ENCODE measurements at places on chromosomes 5 and 9.

DNA sequence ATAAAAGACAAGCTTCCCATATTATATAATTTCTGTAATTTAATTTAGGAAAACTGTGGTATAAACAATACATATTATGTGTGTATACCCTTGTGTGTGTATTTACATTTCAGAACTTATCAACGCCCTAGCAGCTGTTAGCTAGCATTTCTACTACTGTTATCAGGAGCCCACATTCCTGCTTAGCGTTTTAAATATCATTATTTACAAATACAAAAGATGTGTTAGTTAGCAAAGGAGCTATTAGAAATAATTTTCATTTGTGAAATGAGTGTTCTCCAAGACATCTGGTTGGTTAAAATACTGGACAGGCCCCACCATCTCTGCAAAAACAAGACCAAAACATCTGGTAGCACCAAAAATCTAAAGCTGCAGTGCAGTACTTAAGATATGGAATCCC lies 48.0 kb downstream of the EPB41L4A start:
- no peak for DNase-seq

GRCh38 chr5:116629168-116629567 lies 54.5 kb upstream of the SEMA6A start:
- DNase-seq: no peak

- DNase-seq: peak; percentile 56
Observed at GRCh38 chr5:67015541-67016191, 180.9 kb downstream of the CD180 start.

DNA sequence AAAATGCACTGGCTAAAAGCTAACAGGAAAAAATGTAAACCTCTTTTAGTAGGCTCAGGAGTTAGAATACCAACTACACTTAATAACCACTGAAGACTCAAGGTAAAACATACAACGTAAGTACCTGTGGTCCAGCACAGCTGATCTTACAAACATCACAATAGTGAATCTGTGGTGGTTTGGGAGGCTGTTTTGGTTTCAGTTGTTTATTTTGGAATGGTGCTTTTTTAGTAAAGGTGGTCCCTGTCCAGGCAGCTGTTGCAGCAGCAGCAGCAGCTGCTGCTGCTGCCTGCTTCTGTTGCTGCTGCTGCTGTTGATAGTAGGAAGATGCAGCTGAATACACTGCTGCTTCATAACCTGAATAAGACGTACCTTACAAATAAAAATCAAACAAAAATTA lies 37.9 kb downstream of the ZFR start:
- no peak for DNase-seq

GRCh38 chr5:103234239-103234975 lies 24.2 kb upstream of the MACIR start:
- peak; percentile 62 for DNase-seq

- DNase-seq: peak; percentile 84
Observed at GRCh38 chr5:124596595-124597421, 149.6 kb downstream of the ZNF608 start.

DNA sequence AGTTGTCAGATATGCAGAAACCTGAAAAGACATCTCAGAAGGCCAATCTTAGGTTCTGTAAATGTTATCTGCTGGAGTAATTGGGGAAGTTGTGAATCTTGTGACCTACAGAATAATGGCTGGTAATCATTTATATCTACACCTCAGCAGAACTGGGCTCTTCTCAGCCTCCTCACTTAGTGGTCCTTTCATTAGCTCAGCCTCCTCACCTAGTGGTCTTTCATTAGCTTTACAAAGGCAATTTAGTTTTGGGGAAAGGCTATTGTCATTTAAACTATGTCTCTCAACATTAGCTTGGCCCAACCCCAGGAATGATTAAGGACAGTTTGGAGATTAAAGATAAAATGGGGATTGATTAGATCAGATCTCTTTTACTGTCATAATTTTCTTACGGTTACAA lies 284.2 kb upstream of the SGCD start:
- DNase-seq: no peak

DNA sequence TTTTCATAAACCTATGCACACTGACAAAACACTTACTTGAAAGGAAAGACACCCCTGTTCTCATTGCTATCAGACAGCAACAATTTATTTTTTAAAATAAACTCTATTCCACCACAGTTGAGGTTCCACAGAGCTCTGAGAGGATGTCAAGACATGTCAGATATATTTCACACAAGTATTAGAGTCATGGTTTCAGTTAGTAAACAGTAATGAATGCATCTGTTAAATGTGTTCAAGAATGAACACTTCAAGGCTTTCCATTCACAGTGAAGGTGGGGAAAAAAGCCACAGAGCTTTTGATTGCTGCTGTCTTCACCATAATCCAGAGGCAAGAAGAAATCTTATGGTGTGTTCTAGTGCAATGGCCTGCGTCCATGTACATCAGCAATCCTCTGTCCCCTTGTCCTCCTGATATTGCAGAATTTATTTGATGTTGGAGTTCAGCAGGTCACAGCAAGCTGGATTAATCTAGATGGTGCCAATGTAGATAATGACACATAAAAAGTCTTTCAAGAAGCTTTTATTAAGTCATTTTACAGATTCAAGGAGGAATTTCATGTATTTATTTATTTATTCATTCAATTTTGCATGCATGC lies 146.8 kb downstream of the GHR start:
- no peak for DNase-seq

GRCh38 chr9:120859361-120859760 lies 16.6 kb upstream of the PSMD5 start:
- DNase-seq: no peak

DNA sequence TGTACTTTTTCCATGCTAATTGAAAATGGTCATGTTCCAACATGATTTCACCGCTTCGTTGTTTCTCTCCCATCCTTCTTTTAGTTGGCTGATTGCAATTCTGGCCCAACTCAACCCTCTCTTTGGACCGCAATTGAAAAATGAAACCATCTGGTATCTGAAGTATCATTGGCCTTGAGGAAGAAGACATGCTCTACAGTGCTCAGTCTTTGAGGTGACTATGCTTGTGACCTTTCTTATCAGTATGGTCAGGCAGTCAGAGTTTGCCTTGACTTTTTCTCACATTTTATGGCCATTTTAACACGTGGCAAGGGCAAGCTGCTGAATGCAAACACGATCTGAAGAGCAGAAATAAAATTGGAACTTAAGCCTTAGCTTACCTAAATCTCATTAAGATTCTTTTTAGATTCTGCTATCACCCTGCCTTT lies 36.0 kb upstream of the CREBRF start:
- DNase-seq: no peak

GRCh38 chr5:1908931-1909330 lies 26.2 kb upstream of the IRX4 start:
- DNase-seq: no peak

- no peak for DNase-seq
Observed at GRCh38 chr5:174729075-174729680, 4.8 kb downstream of the MSX2 start.

GRCh38 chr5:174300941-174301761 lies 255.6 kb downstream of the NSG2 start:
- no peak for DNase-seq

GRCh38 chr5:62708481-62709325 lies 130.1 kb downstream of the LRRC70 start:
- no peak for DNase-seq

DNA sequence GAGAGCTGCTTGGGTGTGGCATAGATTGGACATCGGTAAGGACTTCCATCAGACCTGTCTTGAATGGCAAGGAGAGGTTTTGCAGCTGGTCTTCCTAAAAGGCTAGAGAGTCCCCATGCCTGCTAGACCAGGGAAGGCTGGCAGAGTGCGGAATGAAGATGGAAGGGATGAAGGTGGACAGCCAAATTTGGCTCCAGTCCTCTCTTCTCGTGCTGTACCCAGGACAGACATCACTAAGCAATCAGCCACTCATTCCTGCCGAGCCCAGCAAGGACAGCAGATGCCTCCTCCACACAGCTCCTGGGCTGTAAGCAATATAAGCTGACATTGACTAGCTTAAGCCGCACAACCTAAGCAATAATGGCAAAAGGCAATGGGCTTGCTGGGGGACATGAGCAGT lies 112.0 kb downstream of the OLFM1 start:
- no peak for DNase-seq

- peak; percentile 5 for DNase-seq
Observed at GRCh38 chr5:165620394-165620793, 2115.0 kb downstream of the MAT2B start.

DNA sequence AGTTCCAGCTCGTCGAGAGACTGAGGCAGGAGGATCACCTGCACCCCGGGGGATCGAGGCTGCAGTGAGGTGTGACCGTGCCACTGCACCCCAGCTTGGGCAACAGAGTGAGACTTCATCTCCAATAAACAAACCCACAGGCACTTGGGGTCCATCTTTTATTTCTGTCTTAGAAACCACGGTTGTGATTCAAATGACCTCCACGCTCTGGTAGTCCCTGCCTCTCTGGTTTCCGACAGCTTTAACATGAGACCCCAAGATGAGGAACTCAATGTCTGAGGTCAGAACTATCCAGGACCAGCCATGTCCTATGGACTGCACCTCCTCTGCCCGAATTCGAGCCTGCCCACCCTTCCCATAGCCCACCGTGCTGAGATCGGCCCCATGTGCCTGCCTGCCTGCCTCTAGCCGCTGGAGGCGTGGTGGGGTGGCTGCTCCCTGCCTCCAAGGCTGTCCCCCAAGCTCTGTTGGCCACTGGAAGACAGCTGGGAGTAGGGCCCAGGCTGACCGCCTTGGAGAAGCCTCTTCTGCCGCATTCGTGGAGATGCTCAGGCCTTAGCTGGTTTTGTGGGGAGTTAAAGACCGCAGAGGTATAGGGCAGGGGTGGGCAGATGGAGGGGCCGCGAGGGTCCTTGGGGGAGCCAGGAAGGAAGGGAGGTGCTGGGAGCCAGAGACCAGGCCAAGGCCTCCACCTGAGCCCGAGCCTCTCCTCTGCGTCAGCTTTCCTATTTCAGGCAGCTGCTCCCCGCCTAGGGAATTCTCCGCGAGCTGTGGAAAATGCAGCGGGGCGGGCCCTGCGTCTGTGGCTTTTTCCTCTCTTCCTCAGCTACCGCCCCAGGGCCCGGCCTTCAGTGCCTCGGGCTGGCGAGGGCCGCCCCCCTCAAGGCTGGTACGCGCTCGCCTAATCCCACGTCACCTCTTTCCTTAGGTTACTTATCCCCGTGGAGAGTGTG lies 6.9 kb upstream of the WDR5 start:
- DNase-seq: no peak

GRCh38 chr5:111221139-111221538 lies 3.0 kb upstream of the CAMK4 start:
- no peak for DNase-seq

DNA sequence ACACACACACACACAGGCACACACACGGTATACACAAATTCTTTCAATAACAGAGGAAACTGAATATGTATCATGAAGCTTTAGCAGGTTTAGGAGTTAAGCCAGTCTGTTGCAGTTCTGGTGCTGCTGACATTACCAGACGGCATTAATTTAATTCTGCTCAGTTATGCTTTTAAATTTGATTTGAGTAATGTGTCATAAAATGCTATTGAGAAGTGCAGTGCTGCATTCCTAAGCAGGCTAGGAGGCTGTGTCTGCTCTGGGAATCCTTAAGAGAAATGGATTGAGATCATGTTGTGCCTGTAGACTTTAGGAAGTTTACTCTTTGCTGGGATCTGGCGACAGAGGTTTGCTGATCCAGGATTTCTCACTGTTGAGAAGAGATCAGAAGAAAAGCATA lies 733.8 kb downstream of the BRINP1 start:
- no peak for DNase-seq

DNA sequence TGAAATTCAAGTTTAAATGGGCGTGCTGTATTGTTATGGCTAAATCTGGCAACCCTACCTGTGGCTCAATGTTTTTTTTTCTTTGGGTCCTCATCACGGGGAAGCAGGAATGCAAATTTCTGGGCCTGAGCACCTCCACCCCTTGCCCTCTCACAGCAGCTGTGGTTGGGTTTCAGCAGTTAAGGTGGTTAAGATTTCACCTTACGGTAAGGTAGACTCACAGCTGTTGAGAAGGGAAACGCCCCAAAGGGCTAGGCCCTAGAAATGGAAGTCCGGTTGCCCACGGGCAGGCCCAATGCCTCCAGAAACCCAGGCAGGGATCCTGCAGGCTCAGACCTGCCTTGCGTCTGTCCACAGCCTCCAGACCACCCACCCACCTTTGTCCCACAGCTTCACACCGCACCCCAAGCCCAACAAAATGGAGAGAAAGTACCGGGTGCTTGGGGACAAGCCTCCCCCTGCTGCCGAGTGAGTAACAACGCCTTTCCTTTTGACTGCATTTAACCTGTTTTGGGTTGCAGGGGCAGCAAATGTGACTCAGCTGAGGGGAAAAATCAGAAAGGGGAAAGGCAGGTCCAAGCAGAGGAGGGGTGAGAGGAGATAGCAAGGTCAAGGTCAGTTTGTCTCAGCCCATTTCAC lies 48.1 kb upstream of the TDRD7 start:
- no peak for DNase-seq

- DNase-seq: peak; percentile 74
Observed at GRCh38 chr9:114880291-114880745, 50.1 kb downstream of the TNFSF8 start.

GRCh38 chr5:79513704-79514390 lies at the start of gene HOMER1:
TSS of gene HOMER1 (minus strand) at chr5:79514134. CDS start at chr5:79512774, 1,360 bp downstream.
- DNase-seq: peak; percentile 77

DNA sequence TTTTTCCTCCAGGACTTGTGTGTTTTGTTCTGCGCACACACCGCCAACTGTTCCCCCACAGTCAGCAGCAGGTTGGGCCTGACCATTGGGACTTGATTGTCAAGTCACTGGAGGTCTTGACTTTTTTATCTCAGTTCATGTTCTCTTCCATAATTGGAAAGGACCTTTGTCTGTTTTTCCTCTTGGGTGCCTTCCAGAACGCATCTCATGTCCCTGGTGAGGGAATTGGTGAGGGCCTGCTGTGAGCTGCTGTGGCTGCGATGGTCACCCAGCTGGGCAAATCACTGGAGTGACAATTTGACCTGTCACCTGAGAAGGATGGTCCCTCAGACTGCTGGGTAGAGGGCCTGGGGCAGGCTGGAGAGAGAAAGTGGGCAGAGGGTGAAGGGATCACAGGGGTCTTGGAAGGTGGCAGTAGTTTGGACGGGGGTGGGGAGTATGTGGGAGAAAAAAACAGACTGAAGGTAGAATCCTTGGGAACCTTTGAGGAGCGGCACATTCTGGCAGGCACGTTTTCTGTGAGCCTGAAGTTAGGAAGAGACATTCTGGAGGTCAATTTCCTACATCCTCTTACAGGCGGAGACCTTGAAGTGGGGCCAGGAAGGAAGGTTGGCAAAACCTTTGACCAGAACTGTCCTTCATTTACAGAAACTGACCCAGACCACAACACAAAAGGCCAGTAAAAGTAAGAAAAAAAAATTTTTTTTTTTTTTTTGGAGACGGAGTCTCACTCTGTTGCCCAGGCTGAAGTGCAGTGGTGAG lies 4.4 kb downstream of the CDK9 start:
- DNase-seq: no peak

DNA sequence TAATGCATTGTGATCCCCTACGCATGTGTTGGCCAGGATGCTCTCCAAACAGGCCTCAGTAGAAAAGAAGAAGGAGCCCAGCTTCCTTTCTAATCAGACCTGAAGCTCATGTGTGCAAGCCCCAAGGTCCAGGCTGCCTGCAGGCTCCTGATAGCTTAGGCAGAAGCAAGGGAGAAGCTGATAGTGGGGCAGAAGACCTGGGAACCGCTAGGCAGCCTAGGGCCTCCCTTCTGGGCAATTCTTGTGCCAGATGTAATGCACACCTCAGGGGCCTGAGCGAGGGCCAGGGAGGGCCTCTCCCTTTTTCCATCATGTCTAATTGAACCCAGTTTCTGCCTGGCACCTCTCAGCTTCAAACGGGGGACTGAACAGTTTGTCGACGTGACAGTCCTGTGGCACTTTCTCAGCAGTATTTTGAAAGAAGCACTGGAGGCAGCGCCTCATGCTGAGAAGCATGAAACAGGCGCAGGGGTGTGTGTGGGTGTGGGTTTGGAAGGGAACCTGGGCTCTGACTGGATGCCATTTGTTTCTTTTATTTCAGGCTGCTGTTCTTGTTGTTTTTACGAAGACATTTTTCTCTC lies 212.8 kb downstream of the PIK3R1 start:
- DNase-seq: no peak

Data from fibroblast of pulmonary artery (primary cell).